NT2/D1 (cell line): ENCODE measurements at places on chromosomes 5 and 9.

DNA sequence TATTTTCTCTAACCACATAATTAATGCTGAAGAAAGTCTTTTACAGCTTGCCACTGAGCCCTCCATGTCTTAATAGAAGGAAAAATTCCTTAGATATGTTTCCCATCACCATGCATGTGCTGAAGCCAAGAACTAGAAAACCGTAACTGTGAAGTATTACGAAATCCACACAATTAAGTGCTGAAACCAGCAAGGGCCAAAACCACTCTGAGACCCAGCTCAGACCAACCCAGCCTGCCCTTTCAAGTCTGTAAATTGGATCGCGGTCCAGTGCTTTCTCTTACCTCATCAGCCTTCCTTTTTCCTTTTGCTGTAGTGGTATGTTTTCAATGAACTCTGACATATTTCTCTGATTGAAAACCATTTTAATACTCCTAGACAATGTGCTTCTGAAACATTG, 26.3 kb downstream of the SEMA5A start:
- no peak for DNase-seq

GRCh38 chr5:170655476-170655875, 128.0 kb upstream of the GABRP start:
- no peak for DNase-seq

- DNase-seq: no peak
Measured at GRCh38 chr5:157745041-157745456, 1.5 kb downstream of the LSM11 start.

GRCh38 chr5:84783003-84783402, 398.3 kb upstream of the EDIL3 start:
- no peak for DNase-seq

DNA sequence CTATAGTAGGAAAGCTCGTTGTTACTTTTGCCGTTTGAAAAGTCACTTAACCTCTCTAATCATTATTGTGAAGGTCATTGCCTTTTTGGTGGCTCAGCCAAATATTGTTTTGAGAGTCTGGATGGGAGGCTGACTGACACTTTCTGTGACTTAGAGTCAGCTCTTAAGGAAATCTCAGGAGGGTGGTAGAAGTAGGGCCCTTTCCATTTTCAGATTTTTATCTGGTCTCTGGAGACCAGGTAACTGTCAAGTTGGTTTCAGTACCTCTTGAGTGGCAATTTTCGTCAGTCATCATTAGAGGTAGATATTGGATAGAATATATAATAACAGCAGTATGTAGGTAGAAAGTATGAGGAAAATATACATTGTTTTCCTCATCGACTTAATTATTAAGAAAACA, 23.3 kb downstream of the UGCG start:
- no peak for DNase-seq

DNA sequence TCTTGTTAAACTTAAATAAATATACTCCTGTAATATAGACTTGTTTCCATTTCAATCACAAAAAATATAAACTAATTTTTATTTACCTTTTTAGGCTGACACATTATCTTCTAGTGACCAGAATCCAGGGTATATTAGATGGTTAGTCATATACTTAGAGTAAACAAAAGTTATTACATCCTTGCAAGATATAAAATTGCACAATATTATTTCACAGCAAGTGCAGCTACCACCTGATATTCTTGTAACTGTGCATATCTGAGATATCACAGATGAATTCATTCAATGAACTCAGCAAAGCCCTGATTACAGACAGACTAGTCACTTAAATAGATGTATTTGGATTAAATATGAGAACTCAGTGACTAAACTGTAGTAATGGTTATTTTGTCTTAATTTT, 25.6 kb upstream of the ARRDC3 start:
- DNase-seq: no peak

DNA sequence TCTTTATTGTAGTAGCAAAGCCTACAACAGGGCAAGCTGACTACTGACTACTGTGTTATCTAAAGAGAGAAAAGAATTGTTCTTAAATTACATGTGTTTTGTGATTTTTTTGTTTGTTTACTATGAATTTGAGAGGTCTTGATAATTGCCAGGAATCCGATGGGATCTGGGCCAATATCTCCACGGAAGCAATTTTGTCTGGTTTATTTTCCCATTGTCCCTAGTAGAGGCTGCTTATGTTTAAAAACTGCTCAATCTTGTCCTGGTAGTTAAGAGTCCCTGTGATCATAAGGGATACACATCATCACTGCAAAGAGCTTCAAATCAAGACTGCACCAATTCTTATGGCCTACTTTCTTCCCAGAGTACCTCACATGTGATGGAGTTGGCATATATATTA, 94.4 kb downstream of the GLDC start:
- no peak for DNase-seq

GRCh38 chr9:80701061-80701460, 988.3 kb downstream of the TLE1 start:
- DNase-seq: no peak

GRCh38 chr5:67672636-67673035, 476.0 kb upstream of the CD180 start:
- no peak for DNase-seq

DNA sequence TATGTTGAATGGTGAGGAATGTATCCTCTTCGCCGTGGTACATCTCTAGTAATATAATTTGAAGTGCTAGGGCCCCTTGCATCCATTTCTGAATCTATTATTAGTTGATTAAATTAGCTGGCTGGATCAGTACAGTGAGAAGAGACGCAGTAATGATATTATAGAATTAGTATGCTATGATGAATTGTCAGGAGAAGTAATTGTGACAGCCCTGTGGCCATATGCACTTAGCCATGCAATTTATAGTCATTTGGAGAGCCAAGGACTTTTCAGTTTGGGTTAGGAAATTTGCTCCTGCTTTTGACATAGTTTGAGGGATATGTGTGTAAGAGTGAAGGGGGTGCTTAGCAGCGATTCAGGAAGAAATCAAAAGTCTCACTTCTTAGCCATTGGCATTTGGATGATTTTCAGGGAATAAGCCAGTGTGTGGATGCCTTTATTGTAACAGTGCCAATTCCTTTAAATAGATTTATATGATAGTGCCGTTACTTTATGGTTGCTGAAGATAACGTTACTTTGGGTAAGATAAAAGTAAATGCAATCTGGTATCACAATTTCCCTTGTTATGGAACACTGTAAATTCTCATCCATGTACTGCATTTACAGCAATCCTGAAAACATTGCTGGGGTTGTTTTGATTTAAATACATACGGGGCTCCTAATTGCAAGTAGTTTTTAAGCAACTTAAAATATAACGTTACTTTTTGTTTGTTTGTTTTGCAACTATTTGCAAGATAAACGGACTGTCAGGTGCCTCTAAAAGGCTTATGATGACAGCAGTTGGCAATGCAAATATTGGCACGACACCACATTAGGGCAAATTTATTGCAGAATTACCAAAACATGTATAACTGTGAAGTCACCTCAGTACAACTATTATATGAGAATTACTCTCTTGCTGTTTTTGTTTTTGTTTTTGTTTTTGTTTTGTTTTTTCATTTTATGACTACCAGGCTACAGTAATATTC, 875.4 kb upstream of the WWC1 start:
- no peak for DNase-seq

DNA sequence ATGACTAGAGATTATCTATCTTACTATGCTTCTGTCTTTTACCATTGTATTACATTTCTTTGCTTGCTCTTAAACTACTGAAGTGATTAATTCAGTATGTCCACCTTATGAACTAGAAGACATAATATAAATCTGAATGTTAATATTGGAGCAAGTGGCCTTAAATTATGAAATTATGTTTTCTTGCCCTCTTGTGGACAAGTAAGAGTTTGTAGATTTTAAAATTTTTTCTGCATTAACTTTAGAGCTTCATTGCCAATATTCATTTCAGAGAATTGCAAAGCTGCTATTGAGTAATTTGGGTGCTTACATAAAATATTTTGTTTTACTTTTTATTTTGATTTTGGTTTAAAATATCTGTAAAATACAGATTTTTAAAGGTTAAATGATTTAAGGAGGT, 55.3 kb downstream of the RANBP17 start:
- no peak for DNase-seq

DNA sequence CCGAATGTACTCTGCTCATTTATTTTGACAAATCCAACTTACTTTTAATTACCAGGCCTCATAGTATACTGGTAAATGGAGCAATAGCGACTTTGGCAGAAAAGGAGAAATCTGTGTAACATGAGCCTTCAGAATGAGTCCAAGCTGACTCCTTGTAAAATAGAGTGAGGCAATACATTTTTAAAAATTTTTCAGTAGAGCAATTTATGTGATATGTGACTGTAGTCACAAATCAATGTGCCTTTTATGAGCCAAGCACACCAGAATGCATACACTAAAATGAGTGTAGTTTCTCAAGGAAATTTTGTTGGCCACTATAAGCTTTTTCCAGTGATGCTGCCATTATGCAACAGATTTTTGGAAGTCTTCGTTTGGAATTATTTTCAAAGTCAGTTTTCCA, 73.8 kb downstream of the SNCAIP start:
- no peak for DNase-seq

- no peak for DNase-seq
Measured at GRCh38 chr5:180807046-180807445, 4.4 kb upstream of the MGAT1 start.

DNA sequence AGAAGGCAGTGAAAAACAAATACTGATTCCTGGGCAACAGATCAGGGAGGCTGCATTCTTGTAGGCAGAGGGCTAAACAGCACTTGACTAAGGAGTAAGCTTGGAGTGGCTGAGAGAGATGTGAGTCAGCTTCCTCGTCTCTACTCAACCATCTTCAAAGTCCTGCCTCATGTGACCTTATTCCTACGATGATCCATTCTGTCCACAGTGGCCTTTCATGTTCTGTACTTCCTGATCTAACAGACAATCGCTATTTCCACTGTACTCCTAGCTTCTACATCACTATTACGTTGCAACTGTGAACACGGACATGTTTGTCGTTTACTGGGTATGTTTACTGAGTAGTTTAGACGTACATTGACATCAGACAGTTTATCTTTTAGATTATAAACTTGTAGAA, 365.4 kb downstream of the ARL15 start:
- no peak for DNase-seq

DNA sequence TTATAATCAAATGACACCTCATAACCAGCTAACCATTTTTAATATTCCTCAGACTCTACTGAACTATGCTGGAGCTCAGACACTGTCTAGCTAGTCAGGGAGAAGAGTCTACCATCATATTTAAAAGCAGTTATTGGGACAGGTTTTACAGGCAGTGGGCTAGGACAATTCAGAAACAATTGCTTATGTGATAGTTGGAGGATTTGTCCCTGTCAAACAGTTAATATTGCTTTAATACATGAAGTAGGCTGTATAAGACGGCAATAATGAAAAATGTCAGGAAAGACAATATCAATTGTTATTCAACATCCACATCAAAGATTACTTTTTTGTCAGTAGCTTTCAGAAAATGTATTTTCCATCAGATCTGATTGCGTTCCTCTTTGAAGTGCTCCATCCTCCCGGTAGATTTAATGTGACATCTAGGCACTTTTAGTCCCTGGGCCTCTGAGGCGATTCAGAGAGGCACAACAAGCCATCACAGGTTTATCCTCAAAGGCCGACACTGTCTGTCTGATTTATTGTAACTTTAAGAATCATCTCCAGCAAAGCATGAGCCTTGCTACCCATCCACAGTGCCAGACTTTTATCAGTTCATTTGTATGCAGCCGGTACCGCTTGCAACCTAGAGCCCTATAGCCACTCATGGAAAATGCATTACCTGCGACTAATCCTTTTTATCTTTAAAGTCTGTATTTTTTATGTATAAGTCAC, 152.2 kb downstream of the PSAT1 start:
- no peak for DNase-seq

DNA sequence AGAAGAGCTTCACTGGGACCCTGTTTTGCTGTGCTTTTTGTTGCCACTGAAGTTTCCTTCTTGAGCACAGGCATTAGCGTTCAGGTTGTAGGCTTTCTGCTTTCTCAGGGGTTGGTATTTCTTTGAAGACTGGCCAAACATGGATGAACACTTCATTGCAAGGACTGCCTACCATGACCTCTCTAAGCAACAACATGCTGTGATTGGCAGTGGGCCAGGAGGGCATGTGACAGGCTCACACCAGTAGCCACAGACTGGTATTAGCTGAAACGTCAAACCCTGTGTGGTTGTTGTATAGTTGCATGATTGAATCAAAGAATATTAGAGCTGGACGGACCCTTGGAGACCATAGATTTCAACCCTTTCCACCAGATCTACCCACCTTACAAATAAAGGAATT, 20.0 kb upstream of the MLANA start:
- no peak for DNase-seq

GRCh38 chr5:160382346-160382745, 11.9 kb upstream of the C1QTNF2 start:
- no peak for DNase-seq

- DNase-seq: no peak
Measured at GRCh38 chr9:84442712-84443111, 102.2 kb upstream of the SLC28A3 start.

GRCh38 chr9:70012569-70012968, 31.1 kb upstream of the MAMDC2 start:
- DNase-seq: no peak

DNA sequence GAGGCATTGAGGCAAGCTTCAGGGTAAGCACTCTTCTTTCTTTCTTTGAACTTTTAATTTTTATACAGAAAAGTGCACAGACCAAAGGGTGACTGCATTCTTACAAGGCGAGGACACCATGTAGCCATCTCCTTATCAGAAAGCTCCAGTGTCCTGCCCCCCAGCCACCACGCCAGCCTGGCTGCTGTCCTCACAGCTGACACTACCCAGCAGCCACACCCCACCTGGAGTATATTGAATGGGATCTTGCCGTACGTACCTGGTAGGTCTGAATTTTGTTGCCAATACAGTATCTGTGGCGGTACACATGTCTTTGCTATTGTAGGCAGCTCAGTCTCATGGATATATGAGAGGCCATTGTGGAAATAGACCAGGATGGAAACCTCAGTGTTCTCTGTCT, 284.0 kb upstream of the IRX2 start:
- DNase-seq: no peak

GRCh38 chr5:125554355-125554754, 807.9 kb upstream of the ZNF608 start:
- DNase-seq: no peak

GRCh38 chr5:150026682-150027172, 26.2 kb downstream of the HMGXB3 start:
- DNase-seq: no peak

DNA sequence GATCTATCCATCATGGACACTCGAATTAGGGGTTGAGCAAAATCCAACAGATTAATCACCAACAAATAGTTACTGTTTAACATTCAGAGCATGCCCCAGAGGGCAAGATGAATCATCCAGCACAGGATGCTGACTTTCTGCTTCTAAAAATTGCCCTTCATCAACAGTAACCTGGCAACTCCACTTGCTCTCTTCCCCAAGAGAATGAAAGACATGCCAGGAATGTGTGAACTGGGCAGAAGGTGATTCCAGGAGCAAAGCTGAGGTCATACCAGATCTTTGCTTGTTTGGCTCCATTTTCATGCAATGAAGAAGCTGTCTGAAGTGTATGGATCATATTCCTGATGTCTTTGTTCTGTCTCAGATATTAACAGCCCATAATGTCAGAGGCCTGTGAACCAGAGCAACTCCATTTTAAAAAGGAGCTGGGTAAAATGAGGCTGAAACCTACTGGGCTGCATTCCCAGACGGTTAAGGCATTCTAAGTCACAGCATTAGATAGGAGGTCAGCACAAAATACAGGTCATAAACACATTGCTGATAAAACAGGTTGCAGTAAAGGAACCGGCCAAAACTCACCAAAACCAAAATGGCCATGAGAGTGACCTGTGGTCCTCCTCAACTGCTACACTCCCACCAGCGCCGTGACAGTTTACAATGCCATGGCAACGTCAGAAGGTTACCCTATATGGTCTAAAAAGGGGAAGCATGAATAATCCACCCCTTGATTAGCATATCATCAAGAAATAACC, 2.5 kb upstream of the ZNF367 start:
- DNase-seq: peak; percentile 74
